Ovary (tissue), 10 donors: ENCODE measurements at places on chromosomes 5 and 9. TPM values are rescaled to one million over a fixed set of nuclear protein-coding genes. Genes with fewer than 3 reads are reported as not detected.

XRCC4 gene
- 3.2 TPM for polyA plus RNA-seq

QRFP gene
- polyA plus RNA-seq: not detected

PIP5KL1 gene
- polyA plus RNA-seq: 0.35 TPM

TMEM174 gene
- not detected for polyA plus RNA-seq

PAM gene
- 431 TPM for polyA plus RNA-seq

SPINK13 gene
- 0.21 TPM for polyA plus RNA-seq

TAF11L10 gene
- polyA plus RNA-seq: not detected

PCDHGA6 gene
- polyA plus RNA-seq: 4.2 TPM

GBA2 gene
- 54.7 TPM for polyA plus RNA-seq

ZFAND5 gene
- 208 TPM for polyA plus RNA-seq

SLC46A2 gene
- 0.04 TPM for polyA plus RNA-seq

ORM2 gene
- polyA plus RNA-seq: not detected

PCDHGB6 gene
- 12.3 TPM for polyA plus RNA-seq
